H9 (cell line): ENCODE measurements at places on chromosomes 7 and 10.

DNA sequence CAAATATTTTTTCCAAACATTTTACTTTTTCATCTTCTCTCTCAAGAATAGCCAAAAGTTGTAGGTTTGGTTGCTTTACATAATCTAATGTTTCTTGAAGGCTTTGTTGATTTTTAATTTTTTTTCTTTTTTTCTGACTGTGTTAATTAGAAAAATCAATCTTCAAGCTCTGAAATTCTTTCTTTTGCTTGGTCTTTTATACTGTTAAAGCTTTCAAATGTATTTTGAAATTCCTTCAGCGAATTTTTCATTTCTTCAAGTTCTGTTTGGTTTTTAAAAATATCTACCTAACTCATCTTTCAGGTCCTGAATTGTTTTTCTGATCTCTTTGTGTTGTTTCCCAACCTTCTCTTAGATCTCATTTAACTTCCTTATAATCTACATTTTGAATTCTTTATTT is 109.3 kb downstream of the SLC25A40 start:
- DNase-seq = no peak

DNA sequence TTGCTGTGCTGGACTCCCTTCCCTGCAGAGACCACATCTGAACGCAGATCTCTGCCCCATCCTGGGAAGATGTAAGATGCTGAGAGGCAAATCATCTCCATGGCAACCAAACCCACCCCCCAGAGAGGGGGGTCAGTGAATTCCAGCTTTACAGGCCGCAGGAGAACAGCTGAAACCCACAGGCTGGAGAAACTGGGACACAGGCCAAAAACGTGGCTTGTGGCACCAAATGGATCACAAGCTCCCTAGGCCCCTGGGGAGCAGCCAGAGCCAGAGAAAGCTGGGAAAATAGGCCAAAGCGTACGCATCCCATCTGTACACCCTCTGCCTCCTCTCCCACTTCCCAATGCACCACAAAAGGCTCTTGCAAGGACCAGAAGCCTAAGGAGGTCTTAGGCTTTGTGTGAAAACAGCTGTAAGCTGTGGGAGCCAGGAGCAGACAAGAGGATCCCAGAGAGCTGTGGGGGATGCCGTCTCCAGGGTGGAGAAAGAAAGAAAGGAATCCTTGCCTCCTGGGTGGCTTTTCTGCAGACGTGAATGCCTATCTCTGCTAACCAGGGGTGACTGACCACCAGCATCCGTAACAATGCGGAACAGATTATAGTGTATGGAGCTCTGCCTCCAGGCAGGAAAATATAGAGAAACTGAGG is 59.5 kb downstream of the TMEM130 start:
- no peak for DNase-seq

DNA sequence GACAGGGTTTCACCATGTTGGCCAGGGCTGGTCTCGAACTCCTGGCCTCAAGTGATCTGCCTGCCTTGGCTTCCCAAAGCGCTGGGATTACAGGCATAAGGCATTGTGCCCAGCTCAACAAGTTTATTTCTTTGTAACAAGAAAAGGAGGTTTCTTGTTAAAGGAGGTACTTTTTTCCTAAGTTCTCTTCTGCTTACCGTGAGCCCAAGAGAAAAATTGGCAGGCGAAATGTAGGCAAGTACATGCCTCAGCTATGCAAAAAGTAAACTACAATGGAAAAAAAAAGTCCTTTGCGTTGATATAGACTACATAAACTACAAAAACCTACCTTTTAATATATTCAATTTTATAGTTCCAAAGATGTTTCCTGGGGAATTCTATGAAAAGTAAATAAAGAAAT is 122.6 kb downstream of the DKK1 start:
- DNase-seq = no peak

- no peak for DNase-seq
Measured at GRCh38 chr10:71727738-71728737, 8.5 kb upstream of the C10orf105 start.

DNA sequence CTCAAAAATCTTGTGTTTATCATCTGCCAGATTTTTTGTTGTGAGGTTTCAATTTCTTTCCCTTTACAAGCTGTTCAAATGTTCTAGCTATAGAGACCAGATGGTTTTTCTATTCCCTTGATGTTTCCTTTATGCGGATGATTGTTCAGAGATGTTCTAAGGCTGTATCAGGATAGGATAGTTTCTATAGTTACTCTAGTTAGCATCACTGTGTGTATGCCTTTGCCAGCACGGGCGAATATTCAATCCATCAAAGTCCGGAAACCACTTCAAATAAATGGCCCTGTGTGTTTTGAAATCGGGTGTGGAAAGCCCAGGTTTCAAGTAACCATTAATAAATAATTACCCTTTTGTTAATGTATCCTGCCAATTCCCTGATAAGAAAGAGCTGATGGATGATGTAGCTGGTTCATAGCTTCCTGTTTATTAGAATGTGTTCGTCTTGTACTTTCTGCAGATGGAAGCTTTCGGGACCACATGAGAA is 149.8 kb upstream of the PRKCQ start:
- no peak for DNase-seq

- DNase-seq = no peak
Measured at GRCh38 chr7:79741684-79742083, 288.2 kb upstream of the MAGI2 start.

DNA sequence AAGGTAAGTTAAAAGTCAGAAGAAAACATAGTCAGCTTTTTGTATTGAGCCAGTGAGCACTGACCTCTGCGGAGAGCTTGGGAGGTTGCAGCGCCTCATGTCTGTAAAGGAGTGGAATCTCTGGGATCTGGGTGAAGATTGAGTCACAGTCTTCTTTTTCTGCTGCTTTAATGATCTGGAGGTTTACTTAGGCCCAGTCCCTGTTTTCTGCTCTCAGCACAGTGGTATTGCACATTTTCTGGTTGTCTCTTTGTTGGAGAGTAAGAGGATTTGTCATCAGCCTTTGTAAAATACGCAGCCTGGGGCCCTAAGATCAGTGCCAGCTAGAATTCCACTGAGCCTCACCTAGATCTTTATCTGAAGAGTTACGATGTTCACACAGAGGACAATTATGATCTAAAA is 58.3 kb upstream of the GJD4 start:
- no peak for DNase-seq

DNA sequence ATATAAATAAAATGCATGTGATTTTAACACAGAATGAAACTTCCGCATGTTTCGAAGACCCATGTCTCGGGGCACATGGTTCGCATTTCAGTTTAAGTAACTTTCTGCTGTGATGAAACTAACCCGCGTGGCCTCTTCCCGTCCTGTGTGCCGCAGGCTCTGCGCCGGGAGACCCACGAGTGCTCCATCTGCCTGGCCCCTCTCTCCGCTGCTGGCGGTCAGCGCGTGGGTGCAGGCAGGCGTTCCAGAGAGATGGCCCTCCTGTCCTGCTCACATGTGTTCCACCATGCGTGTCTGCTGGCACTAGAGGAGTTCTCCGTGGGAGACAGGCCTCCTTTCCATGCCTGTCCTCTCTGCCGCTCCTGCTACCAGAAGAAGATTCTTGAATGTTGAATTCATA is 35.7 kb downstream of the RNF32 start:
- DNase-seq = no peak

GRCh38 chr10:111211706-111212105 is 134.9 kb downstream of the ADRA2A start:
- no peak for DNase-seq

- DNase-seq = no peak
Measured at GRCh38 chr10:24791084-24791726, 67.5 kb upstream of the ARHGAP21 start.

GRCh38 chr10:121296881-121297585 is 301.2 kb downstream of the FGFR2 start:
- DNase-seq = no peak

- no peak for DNase-seq
Measured at GRCh38 chr7:36171503-36171902, 18.4 kb downstream of the EEPD1 start.

GRCh38 chr7:138565451-138566114 is 105.5 kb downstream of the TRIM24 start:
- DNase-seq = peak; percentile 41

- DNase-seq = no peak
Measured at GRCh38 chr10:6525599-6526165, 54.4 kb downstream of the PRKCQ start.

GRCh38 chr10:14384915-14385314 is 54.2 kb upstream of the FRMD4A start:
- DNase-seq = no peak

GRCh38 chr7:156975620-156976019 is 26.1 kb downstream of the NOM1 start:
- DNase-seq = no peak

DNA sequence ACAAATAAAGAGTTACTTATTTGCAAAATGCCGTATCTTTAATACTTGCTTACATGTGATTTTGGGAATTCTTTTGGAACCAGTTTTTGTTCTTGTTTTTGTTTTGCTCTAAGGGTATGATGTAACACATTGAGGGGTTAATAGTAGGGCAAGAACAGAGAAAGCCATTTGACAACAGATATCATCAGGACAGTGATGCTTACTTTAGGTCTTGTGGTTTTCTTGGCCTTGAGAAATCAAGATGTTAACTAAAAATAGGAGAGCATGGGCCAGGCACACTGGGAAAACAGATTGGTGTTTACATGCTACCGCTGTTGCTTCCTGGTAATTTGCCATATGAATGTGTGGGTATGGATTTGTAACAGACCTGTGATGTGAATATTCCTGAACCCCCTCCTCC is 3.7 kb downstream of the SAMD8 start:
- no peak for DNase-seq

- no peak for DNase-seq
Measured at GRCh38 chr7:150410680-150411346, 31.7 kb downstream of the ZNF775 start.

GRCh38 chr7:130697820-130698219 is 11.5 kb upstream of the TSGA13 start:
- DNase-seq = no peak

- peak; percentile 58 for DNase-seq
Measured at GRCh38 chr10:100325158-100325557, 4.9 kb downstream of the PKD2L1 start.

GRCh38 chr7:156162451-156162850 is 350.2 kb upstream of the SHH start:
- no peak for DNase-seq

- peak; percentile 61 for DNase-seq
Measured at GRCh38 chr7:42236266-42236975, 588 bp downstream of the GLI3 start.

- DNase-seq = peak; percentile 17
Measured at GRCh38 chr10:93081834-93082233, 8.1 kb downstream of the CYP26A1 start.

- peak; percentile 95 for DNase-seq
Measured at GRCh38 chr10:44233561-44234482, 151.1 kb downstream of the CXCL12 start.

DNA sequence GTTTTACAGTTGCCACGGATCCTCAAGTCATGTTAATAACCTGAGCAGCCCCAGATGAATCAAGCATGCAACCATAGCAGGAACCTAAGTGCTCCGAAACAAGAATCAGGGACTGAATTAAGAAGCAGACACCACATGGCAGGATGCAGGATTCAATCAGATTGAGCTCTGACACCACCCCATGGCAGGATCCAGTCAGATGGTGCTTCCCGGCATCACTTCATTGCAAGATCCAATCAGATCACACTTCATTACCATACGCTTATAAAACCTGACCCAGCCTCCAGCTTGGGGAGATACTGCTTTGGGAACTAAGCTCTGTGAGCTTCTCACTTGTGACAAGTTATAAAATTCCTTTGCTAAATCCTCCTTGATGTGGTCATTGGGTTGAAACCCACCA is 55.3 kb downstream of the ABCB4 start:
- no peak for DNase-seq

GRCh38 chr10:30759423-30759822 is 129.9 kb upstream of the LYZL2 start:
- no peak for DNase-seq

GRCh38 chr10:33965795-33966581 is 631.5 kb upstream of the NRP1 start:
- no peak for DNase-seq

DNA sequence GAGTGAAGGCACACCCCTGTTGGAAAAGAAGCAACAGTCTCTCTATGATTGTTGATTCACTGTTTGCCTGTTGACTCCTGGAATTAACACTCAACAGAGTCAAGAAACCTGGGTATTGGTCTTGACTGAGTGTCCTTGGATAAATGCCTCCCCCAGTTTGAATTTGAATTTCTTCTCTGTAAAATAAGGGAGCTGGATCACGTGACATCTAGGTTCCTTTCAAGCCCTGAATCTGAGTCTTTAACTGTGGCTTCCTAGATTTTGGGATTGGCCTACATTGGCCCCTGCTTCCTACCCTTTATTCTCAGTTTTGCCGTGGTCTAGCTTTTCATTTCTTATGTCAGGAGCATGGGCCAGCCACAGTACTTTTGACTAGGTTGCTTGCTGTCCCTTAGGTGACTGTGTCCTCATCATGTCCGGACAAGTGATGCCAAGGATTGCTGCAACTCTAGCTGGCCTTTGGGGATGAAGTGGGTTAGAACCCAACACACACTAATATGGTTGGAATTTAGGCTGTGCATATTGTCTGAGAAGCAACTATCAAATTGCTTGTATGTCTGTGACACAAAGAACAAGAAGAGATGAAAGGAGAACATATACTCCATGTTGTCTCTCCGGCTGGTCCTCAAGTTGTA is 35.4 kb downstream of the CALD1 start:
- no peak for DNase-seq
